ENCODE measurements at places on chromosomes 7 and 10.

GRCh38 chr7:967361-968082 lies 7.8 kb downstream of the COX19 start:
- DNase-seq = no peak

DNA sequence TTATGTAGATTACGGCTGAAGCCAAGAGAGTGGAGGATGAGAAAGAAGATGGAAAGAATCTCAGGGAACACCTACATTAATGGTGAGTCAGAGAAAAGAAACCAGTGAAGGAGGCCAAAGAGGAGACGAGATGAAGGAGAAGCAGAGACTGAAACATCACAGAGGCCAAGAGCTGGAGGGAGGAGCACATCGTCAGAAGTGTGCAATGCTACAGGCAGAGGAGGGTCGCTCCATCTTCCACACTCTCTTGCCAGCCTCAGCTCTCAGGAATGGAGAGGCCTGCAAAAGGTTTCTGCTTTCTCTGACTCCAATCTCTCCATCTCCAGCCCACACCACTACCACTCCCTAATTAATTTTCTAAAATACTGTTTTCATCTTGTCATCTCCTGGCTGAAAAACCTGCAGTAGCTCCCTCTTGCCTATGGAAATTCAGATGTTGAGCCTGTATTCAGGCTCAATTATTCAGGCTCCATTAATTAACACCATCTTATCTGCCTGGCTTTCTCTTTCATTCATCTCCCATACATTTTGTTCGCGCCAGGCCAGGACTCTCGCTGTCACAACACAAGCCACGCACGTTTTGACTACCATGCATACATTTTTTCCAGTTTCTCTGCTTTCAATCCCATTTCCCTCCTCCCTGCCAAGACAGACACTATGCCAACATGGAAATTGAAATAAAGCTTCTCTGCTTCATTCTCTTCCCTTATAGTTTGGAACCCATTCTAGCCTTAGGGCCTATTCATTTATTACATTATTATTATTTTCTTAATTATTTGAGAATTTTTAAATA lies 165.8 kb downstream of the INHBA start:
- no peak for DNase-seq

GRCh38 chr10:11197266-11197712 lies 179.6 kb downstream of the CELF2 start:
- no peak for DNase-seq

DNA sequence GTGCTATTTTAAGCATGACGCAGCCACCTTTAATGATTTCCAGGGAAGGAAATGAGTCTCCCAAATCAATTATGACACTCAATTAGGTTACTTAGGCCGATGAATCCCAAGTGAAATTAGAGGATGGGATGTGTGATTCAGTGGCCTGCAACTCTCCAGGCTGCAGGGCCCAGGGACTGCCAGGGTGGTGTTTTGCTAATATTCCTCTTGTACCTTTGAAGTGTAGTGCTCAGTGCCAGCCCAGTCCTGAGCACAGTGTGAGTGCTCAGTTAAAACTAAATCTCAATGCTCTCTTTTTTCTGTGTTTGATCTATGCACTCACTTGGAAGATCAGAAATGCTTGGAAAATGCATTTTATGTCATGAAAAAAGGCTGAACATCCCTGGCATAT lies 51.6 kb downstream of the SEM1 start:
- DNase-seq = no peak

GRCh38 chr10:16770670-16771069 lies 46.6 kb downstream of the RSU1 start:
- DNase-seq = no peak

DNA sequence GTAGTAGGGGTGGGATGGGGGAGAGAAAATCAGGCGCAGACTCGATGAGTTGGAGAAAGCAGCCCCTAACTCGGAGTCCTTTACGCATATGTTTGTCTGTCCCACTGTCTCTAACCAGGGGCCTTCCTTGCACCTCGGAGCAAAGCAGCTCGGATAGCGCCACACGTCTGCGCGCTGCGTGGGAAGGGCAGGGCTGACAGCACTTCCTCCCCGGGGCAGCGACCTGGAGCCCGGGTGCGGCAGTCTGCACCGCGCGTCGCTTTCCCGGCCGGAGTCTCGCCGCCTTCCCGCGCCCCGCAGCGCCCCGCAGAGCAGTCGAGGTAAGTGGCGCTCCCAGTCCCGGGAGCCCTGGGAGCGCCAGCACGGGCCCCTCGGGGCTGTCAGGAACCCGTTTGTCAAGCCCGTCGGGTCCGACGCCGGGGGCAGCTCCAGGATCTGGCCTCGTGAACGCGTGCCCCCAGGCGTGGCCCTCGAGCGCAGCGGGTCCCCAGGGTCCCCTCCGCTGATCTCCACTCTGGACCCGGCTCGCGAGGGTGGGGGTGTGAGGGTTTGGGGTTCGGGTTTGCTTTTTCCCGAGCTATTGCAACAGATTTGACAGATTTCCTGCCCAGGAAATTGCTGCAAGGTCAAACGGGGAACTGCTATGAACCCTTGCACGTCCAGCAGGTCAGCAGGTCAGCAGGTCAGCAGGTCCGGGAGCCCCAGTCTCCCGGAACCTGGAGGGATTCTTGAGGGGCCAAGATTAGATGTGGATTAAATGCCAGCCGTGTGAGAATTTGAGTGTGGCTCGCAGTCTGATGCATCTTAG lies 597 bp downstream of the APBB1IP start:
- peak; percentile 62 for DNase-seq

DNA sequence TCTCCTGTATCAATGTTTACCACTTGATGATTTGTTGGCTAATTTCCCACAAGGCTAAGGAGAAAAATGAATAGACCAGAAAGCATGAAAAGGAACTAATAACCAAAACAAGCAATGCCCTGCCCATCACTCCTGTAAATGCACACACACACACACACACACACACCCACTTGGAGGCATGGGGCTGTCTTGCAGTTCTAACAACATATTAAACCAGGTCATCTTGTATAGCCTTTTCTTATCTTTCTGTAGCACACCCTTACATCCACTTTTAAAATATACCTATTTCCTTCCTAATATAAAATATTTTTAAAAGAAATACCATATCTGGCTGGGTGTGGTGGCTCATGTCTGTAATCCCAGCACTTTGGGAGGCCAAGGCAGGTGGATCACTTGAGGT lies 105.3 kb downstream of the CTTNBP2 start:
- no peak for DNase-seq

GRCh38 chr10:14296065-14296709 lies 34.5 kb downstream of the FRMD4A start:
- no peak for DNase-seq

DNA sequence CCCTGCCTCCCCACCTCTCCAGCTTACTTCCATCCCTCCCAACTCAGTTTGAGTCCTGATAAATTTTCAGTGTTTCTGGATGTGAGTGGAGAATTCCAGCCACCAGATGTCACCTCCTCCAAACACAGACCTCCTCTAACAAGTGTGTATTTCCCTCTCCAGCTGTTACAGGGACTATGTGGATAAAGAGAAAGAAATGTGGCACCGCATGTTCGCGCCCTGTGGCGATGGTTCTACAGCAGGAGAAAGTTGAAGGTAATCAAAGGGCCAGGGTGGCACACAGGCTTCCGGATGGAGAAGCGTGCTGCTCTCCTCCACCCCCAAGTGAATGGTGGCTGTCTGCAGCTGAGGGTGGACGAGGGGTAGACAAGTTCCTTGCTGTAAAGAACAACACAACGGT lies 14.7 kb downstream of the FKBP6 start:
- no peak for DNase-seq

GRCh38 chr10:71727738-71728737 lies 8.5 kb upstream of the C10orf105 start:
- DNase-seq = peak; percentile 68

DNA sequence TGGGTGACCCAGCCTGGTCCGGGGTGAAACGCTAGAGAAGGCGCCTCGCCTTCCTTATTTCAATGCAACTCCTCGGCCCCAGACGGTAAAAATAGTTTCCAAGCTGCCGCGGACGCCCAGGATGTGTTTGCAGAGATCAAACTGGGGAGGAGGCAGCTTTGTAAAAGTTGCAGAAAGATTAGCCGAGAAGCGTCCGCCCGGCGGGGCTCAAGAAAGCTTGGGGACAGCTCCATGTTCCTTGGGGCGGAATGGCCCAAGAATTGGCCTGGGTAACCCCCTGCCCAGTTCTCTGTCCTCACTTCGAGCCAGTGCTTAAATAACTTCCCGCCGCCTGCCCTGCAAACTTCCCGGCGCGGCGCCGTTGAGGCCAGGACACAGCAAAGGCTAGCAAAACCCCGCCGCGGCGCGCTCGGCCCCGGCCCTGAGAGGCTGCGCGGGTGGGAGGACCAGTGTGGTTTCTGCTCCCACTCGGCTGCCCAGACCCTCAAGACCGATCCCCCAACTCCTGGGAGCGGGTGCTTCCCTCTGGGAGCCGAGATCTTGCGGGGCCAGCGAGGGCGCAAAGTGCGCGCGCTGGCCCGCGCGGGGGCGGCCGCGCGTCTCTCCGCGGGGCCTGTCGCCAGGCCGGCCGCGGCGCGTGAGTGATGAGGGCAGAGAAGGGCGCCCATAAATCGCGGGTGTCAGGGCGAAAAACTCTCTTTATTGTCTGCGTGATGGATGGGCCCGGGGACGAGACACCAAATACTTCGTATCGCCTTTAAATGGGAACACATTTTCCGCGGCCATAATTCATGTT lies 6.3 kb upstream of the ZNF503 start:
- DNase-seq = no peak

GRCh38 chr7:2283074-2283473 lies 31.2 kb downstream of the SNX8 start:
- DNase-seq = no peak

- no peak for DNase-seq
Measured at GRCh38 chr7:91249506-91250233, 14.6 kb upstream of the FZD1 start.

GRCh38 chr10:78214955-78215354 lies 181.3 kb downstream of the RPS24 start:
- DNase-seq = no peak

DNA sequence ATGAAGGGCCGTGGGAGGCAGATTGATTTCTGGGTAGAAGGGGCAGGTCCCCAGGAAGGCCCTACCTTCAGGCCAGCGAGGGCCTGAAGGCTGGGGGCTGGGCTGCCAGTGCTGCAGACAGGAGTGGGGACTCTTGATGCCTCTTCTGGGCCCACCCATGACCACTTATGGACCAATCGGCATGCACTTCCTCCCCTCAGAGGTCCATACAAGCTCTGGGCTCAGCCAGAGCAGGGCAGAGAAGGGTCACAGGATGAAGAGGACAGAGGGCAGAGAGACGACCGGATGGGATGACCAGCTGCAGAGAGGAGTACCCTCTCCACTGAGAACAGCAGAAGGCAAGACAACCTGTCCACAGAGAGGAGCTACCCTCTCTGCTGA lies 120.1 kb downstream of the DYNC2I1 start:
- DNase-seq = no peak

DNA sequence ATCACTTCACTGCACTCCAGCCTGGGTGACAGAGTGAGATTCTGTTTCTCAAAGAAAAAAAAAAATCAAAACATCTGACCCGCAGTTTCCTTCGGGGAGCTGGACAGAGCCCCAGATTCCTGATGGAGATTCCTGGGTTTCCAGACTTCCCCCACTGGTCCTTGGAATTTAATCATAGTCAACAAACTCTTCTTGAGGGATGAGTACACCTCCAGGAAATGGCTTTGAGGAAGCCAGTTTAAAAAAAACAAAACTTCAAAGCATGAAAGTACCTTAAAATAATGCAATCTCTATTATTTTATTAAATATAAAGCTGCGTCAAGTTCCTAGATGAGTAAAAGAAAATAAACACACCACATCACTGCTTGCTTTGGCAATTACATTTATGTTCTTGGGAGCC lies 1.2 kb upstream of the MAD1L1 start:
- DNase-seq = no peak

DNA sequence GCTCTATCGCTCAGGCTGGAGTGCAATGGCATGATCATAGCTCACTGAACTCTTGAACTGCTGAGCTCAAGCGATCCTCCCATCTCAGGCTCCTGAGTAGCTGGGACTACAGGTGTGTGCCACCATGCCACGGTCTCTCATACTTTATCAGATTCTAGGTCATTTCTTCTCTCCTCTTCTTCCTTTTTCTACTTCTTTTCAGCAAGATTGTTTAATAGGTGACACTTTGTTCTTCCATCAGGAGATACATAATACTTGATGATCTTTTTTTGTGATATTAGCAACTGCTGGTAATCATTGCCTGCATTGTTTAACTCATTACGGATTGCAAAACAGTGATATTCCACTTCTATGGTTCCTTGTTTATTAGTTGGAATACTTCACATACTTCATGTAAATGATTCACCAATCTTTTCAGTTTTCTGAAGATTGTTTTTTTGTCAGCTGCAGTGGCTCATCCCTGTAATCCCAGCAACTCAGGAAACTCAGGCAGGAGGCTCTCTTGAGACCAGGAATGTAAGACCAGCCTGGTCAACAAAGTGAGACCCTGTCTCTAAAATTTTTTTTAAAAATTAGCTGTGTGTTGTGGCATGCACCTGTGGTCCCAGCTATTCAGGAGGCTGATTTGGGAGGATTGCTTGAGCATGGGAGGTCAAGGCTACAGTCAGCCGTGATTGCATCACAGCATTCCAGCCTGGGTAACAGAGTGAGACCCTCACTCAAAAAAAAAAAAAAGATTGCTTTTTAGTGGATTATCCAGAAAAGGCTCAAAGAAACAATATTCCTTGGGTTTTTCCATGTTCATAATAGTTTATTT lies 36.2 kb upstream of the CHST3 start:
- DNase-seq = no peak

DNA sequence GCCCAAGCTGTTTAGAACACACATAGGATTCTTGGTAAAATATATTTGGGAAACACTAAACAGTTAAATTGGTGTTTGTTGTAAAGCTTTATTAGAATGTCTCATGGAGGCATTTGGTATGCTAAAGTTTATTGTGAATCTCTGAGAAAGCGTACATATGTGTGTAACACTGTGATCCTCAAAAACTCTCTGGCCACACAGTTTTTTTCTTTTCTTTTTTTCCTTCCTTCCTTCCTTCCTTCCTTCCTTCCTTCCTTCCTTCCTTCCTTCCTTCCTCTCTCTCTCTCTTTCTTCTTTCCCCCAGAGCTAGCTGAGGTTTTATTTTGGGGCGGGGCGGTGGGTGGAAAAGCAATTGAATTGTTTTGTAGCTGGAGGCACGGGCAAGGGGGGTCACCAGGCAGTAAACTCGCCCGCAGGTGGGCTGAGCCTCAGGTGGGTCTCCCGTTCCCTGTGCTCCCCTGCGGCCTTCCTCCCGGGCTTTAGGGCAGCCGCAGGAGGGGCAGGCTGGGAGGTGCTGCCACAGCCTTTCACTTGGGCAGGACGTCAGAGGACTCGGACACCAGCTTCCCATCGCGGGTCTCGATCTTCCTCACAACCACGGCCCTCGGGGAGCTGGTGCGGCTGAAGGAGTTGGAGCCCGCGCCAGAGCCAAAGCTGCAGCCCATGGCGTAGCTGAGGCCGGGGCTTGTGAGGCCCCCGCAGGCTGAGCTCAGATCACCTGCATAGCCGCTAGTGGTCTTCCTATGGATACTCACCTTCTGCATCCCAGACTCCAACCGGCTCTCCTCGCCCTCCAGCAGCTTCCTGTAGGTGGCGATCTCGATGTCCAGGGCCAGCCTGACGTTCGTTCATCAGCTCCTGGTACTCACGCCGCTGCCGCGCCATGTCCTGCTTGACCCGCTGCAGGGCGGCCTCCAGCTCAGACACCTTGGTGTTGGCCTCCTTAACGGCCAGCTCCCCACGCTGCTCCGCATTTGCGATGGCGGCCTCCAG lies 459.0 kb downstream of the GATA3 start:
- DNase-seq = no peak

GRCh38 chr7:114835861-114836260 lies 86.0 kb upstream of the MDFIC start:
- no peak for DNase-seq

- no peak for DNase-seq
Measured at GRCh38 chr7:139423091-139423490, 60.4 kb downstream of the KLRG2 start.

GRCh38 chr7:158944950-158945349 lies 88.6 kb downstream of the DYNC2I1 start:
- no peak for DNase-seq
